K562 (cell line): ENCODE measurements at places on chromosomes 6 and 20. TPM values are rescaled to one million over a fixed set of nuclear protein-coding genes. Genes with fewer than 3 reads are reported as not detected.

GABRR1 gene
- not detected in 2 replicates for total RNA-seq

DNA sequence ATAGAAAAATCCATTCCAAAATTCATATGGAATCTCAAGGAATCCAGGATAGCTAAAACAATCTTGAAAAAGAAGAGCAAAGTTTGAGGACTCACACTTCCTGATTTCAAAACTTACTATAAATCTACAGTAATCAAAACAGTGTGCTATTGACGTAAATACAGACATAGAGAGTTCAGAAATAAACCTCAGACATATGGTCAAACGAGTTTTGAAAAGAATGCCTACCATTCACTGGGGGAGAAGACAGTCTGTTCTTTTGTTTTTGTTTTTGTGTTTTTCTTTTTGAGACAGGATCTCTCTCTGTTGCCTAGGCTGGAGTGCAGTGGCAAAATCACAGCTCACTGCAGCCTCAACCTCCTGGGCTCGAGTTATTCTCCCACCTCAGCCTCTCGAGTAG is 25.3 kb upstream of the PROKR2 start:
- no peaks in the 10 kb centered on the region for H3K4me1 ChIP-seq
- H3K4me3 ChIP-seq, result no peak overlapping the region
- DNase-seq, result no peak
- no peaks in the 10 kb centered on the region for H3K36me3 ChIP-seq
- H3K27me3 ChIP-seq, result no peaks in the 10 kb centered on the region

DNA sequence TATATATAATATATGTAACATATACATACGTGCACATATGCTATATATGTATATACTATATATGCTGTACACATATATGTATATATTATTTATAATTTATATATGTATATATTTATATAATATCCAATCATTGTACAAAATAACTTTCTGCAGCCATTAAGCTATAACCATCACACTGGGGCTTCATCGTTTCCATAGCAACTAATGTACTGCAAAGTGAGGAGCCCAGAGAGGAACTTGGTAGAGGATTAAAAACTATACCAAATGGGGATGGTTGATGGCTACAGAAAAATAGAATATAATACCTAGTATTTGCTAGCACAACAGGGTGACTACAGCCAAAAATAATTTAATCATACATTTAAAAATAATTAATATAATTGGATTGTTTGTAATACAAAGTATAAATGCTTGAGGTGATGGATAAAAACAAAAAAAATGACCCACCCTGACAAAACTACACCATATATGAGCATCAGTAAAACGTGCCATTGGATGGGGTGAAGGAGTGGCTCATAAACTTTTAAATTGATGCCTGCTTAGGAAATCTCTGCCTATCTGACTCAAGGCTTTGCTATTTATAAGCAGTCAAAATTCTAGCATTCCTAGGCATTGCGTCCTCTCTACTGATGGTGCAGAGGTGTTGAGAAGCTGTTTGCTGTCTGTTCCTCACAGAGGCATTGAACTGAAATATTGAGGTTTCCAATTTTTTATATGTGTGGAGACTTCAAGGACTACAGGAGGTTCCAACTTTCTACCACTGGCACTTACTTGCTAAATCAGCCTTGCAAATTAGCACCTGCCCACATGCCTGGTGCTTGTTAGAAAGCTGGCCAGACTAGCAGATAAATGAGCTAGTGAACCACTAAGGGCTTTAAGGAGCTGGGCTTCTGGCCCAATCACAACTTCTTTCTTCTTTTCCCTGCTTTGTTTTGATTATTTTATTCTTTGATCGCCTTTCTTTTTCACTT is 190.1 kb downstream of the SCP2D1 start:
- no peaks in the 10 kb centered on the region for H3K36me3 ChIP-seq
- H3K27me3 ChIP-seq, result no peaks in the 10 kb centered on the region
- DNase-seq, result no peak
- H3K4me3 ChIP-seq, result no peak overlapping the region

DNA sequence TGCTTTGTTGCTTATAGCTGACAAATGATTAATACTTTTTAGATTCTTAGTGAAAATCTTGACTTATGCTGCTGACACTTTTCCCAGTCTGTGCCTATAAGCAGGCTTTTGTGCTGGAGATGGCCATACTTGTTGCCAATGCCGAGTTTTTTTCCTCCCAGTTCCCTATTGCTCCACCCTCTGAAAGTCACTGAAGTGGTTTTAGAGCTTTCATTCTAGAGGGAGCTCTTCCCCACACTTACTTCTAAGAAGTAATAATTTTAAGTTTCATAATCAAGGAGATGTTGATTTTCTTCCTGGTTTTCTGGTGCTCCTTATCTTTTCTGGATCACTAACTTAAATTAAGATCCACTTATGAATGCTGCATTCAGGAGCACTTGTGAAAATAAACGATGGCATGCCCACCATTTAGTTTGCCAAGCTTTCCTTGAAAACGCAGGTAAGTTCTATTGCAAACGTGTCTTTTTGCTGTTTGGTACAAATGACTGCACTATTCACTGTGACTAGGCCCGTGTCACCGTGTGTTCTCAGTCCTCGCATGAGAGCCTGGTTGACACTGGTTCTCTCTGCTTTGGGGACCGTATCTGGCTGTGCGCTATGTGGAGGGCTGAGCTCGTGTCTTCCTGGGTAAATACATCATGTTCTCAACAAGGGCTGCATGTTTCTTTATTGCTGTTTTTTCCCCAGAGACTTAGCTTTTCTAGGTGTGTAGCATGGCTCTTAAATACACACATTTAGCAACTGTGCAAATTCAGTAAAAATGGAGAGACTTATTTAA is 50.2 kb downstream of the GFRA4 start:
- H3K27me3 ChIP-seq, result no peaks in the 10 kb centered on the region
- no peak overlapping the region for H3K27ac ChIP-seq
- no peaks in the 10 kb centered on the region for H3K36me3 ChIP-seq
- DNase-seq, result no peak

- H3K4me3 ChIP-seq, result no peak overlapping the region
- H3K36me3 ChIP-seq, result no peaks in the 10 kb centered on the region
- no peaks in the 10 kb centered on the region for H3K4me1 ChIP-seq
Observed at GRCh38 chr20:20317621-20318364, 50.1 kb upstream of the INSM1 start.
